ENCODE measurements at places on chromosomes 13 and 19. TPM values are rescaled to one million over a fixed set of nuclear protein-coding genes. Genes with fewer than 3 reads are reported as not detected.

The UPK1A gene
- not detected for total RNA-seq

The RGL3 gene
- total RNA-seq = 14.0 TPM

The B9D2 gene
- total RNA-seq = 3.8 TPM

The CBARP gene
- total RNA-seq = 2.2 TPM

The ZNF574 gene
- 8.6 TPM for total RNA-seq

The PROZ gene
- total RNA-seq = not detected

The MIDN gene
- total RNA-seq = 60.1 TPM

The UNC13A gene
- total RNA-seq = 0.06 TPM

The VSTM1 gene
- not detected for total RNA-seq

The KEAP1 gene
- total RNA-seq = 62.1 TPM

The PRTN3 gene
- total RNA-seq = not detected

The SIGLEC11 gene
- 0.64 TPM for total RNA-seq

The TUBB4A gene
- total RNA-seq = 7.4 TPM

The ZNF737 gene
- 6.4 TPM for total RNA-seq

The CYP4F3 gene
- total RNA-seq = 0.11 TPM

The ZNF100 gene
- total RNA-seq = 8.8 TPM

The SIGLEC12 gene
- not detected for total RNA-seq

The ATP4A gene
- total RNA-seq = not detected

The ZNF382 gene
- 18.7 TPM for total RNA-seq

The ZNF723 gene
- total RNA-seq = not detected

The CDX2 gene
- not detected for total RNA-seq

The CAPN12 gene
- 0.63 TPM for total RNA-seq

The GPR12 gene
- not detected for total RNA-seq

The SMIM44 gene
- not detected for total RNA-seq

The SCN1B gene
- 86.0 TPM for total RNA-seq

The OVOL3 gene
- not detected for total RNA-seq

The FAM124A gene
- 10.7 TPM for total RNA-seq

The PSG3 gene
- total RNA-seq = not detected

The ODAD3 gene
- 1.0 TPM for total RNA-seq

The MED4 gene
- 49.5 TPM for total RNA-seq

The MPND gene
- 25.8 TPM for total RNA-seq

The CGB1 gene
- not detected for total RNA-seq

The LAIR2 gene
- not detected for total RNA-seq

The CYP2F1 gene
- total RNA-seq = not detected

The ZC3H4 gene
- total RNA-seq = 27.2 TPM

The PCDH8 gene
- total RNA-seq = not detected
